KBM-7 (cell line): ENCODE measurements at places on chromosomes 1 and 21.

GRCh38 chr1:82538876-82539275 lies 738.1 kb downstream of the ADGRL2 start:
- DNase-seq: no peak

DNA sequence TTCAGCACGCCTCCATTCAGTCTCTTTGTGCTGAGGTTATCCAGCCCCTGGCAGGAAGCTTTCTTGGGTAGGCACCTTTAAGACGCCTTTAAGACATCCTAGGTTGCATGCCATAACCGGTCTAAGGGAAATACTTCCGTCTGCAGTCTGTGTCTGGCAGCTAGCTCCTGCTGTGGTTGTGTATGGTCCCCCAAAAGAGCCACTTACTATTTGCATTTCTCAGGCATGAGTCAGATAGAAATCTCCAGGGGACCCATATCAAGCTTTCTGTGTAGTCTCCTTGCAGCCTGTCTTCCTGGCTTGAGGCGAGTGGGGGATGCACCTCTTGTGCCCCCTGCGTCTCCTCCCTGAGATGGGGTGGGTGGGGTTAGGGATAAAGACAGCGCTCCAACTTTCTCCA lies 10.0 kb upstream of the RYR2 start:
- DNase-seq: no peak

DNA sequence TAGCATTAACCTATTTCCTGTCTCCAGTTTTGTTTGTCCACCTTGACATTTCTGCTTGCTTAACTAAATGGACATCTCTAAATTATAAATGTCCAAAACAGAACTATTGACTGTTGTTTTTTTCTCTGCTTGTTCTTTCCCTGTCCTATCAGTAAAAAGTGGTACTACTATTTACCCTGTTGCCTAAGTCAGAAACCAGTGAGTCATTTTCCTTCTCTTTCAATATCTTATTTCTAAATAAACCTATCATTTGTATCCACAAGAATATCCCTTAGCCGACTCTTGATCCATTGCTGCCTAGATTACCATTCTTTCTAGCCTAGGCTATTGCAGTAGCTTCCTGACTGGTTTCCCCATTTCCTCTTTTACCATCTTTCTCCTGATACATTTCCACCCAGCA lies 22.5 kb downstream of the MIER1 start:
- DNase-seq: no peak

- no peak for DNase-seq
Measured at GRCh38 chr1:43781574-43781973, 74.2 kb downstream of the ST3GAL3 start.

- DNase-seq: no peak
Measured at GRCh38 chr21:45877821-45878469, 103.6 kb upstream of the COL6A1 start.

- no peak for DNase-seq
Measured at GRCh38 chr1:246383239-246383589, 123.9 kb downstream of the SMYD3 start.

- no peak for DNase-seq
Measured at GRCh38 chr1:237042892-237043576, 1.1 kb downstream of the RYR2 start.

- no peak for DNase-seq
Measured at GRCh38 chr1:75079538-75080290, 54.5 kb upstream of the LHX8 start.

GRCh38 chr1:219871427-219872057 lies 56.8 kb downstream of the SLC30A10 start:
- DNase-seq: no peak

DNA sequence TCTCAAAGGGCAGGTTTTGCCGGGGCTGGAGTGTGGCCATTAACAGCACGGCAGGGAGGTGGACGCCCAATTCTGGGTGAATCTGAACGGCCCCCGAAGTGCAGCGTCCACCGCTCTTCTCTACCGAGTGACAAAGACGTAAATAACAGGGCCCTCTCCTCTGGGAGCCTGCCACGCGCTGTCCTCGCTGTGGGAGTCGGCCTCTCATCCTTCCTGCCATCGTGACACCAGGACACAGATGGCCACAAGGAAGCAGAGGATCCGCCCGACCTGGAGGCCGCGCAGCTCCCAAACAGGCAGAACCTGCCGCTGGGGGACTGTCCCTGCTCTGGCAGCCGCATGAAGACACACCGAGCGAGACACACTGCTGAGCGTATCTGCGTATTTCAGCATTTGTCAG lies 12.1 kb upstream of the CDK11B start:
- DNase-seq: no peak

- DNase-seq: peak; percentile 65
Measured at GRCh38 chr1:157993147-157993917, at the start of gene KIRREL1. KIRREL1 (plus strand) TSS chr1:157993645; CDS start chr1:157993677, 32 bp downstream.

DNA sequence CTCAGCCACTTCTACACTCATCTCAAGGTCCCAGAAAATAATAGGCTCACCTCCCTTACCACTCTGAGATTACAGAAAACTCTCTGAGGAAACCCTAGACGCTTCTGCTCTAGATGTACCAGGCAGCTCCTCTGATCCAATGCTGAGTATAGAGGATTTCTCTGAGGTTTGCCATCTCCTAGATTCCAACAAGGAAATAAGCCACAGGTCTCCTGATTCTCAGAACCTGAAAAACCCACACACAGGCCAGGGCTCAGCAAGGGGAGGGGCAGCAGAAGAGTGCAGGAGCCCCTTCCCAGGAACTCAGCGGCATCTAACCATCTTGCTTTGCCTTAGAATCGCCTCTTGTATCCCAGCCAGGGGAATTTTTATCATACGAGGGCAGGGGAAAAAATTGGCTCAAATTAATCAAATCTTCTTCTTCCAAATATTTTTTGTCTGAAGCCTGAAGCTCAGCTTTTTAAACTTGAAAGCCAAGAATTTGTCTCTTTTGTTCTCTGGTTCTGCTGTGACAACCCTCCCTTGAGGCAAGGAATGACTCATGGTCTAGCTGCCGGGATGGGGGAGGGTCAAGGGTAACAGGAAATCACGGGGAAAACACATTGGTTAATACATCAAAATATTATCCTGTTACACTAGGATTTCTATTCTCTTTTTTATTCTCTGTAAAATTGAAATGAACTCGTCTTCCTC lies 30.8 kb downstream of the GORAB start:
- peak; percentile 8 for DNase-seq

DNA sequence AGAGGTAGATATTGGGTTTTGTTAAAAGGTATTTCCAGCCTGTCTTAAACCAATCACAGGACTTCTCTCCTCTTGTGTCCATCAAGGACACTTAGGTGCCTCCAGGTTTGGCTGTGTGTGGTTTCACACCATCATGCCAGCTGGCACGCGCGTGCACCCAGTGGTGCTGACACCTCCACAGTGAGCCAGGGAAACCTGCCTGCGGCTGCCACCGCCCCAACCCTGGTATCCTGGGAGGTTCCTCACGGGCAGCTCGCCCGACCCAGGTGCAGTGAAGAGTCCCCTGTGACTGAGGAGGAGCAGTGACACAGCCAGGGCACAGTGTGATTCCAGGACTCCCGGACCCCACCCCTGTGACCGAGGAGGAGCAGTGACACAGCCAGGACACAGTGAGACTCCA lies 13.2 kb upstream of the COL6A2 start:
- no peak for DNase-seq

- DNase-seq: no peak
Measured at GRCh38 chr1:159921251-159921650, 4.1 kb downstream of the TAGLN2 start.

DNA sequence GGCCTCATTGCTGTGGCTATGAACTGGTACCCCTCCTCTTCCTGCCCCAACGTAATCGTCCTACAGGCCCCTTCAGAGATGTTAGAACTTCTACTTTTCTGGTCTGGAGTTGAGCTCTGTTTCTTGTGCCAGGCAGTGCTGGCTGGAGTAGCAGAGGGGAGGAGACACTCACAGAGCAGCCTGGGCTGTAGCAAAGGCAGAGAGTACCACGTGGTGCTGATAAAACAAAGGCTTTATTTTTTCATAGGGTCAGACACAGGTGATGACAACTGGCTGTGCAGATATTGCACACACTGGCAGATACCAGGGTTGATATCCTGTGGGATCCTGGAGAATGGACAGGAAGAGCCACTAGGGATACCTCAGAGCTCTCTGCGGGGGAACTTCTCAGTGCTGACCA lies 23.2 kb downstream of the CRCT1 start:
- DNase-seq: no peak

- DNase-seq: no peak
Measured at GRCh38 chr1:29490204-29490934, 254.0 kb downstream of the PTPRU start.

GRCh38 chr1:3033040-3033789 lies 11.9 kb downstream of the ACTRT2 start:
- DNase-seq: no peak

DNA sequence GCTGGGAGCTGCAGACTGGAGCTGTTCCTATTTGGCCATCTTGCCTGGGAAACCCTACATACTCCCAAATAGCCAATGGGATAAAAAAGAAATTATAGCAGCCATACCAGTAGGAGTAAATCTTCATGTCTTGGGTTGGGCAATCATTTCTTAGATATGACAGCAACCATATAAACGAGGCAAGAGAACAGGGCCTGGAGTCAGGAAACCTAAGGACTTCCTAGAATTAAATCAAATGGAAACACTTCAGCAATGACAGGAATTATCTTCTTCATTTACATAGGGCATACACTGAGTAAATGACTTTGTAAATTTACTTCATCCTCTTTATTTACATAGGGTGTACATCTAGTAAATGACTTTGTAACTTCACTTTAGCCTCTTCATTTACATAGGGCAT lies 286.6 kb upstream of the POGK start:
- DNase-seq: no peak

DNA sequence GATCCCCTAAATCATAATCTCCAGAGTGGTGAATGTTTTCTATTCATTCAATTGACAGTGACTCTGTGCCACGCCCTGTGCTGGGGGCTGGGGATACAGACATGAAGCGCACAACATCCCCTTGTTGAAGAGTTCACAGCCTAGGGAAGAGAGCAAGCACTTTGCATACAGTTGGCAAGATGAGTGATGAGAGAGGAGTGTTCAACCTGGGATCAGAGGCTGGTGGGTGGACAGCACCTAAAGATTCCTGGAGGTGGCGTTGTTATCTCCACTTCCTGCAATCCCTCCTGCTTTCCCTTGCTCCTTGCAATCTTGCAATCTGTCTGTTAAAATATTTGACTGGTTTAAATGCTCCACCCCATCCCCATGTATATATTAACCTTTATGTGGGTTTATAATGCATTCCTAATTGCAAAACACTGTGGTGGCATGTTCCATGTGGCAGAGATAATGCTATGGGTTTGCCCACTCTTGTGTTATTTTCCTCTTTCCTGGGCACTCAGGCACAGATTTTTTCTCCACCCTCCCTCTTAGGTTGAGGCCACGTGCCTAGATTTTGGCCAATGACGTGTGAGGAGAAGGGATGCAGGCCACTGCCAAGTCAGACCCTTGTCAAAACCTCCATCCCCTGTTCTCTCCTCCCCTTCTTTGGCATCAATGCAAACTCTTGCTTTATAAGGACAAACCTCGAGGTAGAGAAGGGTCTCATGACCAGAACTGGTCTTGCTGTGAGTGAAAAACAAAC lies 36.2 kb upstream of the GADD45A start:
- DNase-seq: no peak

- no peak for DNase-seq
Measured at GRCh38 chr1:161408429-161409052, 40.9 kb upstream of the CFAP126 start.

DNA sequence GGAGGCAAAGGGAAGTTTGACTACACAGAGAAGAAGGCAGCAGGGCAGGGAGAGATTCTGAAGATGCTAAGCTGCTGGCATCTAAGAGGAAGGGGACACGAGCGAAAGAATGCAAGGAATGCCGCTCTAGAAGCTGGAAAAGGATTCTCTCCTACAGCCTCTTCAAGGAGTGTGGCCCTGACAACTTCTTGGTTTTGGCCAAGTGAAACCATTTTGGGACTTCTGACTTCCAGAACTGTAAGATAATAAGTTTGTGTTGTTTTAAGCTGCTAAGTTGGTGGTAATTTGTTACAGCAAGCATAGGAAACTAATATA lies 28.5 kb downstream of the MGST3 start:
- no peak for DNase-seq
